Stimulated activated CD8-positive, alpha-beta memory T cell treated with anti-CD3 and anti-CD28 coated beads, Interleukin-15, amount 100 ng/mL, for 4 hours (primary cell): ENCODE measurements at places on chromosomes 16 and 17.
A peak's percentile ranks its signal among the peaks of the same experiment; 100 is the strongest.

DNA sequence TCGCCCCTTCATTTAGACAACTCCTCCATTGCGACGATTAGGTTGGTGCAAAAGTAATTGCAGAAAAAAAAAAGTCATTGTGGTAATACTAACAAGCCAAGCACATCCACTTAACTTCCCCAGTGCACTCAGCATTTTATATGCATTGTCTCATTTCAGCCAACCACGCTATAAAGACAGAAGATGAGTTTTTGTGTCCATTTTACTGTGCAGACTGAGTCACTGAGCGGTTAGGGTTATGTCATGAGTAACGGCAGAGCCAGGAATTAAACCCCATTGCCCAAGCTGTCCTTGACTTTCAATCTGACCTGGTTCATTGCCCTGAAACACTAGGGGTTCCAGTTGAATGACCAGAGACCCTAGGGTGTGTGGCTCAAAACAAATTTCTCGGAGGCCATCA, 218.7 kb downstream of the XYLT1 start:
- DNase-seq = no peak

DNA sequence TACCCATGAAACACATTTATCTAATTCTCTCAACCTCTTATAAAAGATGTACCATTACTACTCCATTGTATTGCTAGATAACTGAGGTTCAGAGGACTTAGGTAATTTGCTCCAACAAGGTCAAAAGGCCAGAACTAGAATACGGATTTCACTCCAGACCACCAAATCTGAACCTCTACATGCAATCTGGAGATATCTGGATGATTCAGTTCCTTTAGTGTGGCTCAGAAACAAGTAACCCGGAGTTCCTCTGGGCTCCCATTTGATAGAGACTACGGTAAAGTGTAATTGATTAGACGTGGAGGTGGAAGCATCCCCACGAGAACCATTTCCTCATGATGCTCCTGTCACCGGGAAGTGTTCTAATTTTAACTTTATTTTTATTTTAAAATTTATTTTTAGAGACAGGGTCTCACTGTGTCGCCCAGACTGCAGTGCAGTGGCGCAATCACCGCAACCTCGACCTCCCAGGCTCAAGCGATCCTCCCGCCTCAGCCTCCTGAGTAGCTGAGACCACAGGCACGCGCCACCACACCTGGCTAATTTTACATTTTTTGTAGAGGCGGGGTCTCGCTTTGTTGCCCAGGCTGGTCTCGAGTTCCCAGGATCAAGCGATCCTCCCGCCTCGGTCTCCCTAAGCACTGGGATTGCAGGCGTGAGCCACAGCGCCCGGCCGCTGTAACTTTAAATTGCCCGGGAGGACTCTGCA, 608 bp upstream of the COX10 start:
- no peak for DNase-seq

DNA sequence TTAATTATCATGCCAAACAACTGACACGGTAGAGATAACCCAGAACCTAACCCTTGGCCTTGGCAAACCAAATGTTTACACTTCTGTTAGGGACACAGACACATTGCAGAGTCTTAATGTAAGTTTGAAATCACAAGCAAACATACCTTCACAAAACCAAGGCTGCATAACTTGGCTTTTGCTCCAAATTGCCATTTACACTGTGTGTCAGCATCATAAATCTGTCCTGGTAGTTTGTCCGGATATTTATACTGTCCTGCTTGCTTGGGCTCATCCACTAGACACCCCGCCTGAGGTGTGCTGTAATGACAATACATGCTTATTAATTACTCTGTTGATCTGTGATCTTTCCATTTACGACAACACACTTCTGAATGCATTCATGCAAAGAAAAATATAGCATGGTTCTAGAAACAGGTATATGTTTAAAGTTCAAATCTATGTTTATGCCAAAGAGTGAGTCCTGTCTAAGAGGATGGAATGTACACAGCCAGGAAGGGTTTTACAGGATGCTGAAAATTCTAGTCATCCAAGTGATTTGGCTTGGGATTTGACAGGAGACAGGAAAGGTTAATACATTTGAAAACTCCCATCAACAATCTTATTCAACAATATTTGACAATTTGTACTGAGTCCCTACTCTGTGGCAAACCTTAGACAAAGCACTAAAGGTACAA, 81.1 kb downstream of the ADAMTS18 start:
- DNase-seq = no peak

- DNase-seq = no peak
Measured at GRCh38 chr17:50310455-50311111, 35.3 kb upstream of the XYLT2 start.

GRCh38 chr17:82117139-82118090, 19.4 kb upstream of the FASN start:
- no peak for DNase-seq

DNA sequence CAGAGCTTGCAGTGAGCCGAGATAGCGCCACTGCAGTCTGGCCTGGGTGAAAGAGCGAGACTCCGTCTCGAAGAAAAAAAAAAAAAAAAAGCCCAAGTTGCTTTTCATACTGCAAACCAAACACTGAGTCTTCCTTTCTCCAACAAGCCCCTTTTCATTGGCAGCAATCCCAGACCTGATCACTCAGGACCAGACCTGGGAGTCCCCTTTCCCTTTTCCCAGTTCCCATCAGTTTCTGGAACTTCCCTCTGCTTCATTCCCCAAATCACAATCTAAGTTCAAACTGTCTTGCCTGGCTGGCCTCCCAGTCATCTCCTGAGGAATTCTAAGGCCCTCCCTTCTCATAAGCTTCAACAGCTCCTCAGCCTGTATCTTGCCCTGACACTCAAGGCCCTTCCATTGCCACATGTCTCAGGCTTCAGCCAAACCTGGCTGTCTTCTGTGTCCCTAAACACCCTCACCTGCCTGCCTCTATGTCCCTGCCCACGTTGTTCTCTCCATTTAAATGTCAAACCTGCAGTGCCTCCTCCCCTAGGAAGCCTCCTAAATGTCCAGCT, 11.8 kb upstream of the PHF12 start:
- no peak for DNase-seq

GRCh38 chr16:528111-529011, 849 bp downstream of the CAPN15 start:
- no peak for DNase-seq

- DNase-seq = peak; percentile 51
Measured at GRCh38 chr17:45147581-45148182, 593 bp upstream of the HEXIM1 start.

GRCh38 chr17:40283662-40284061, 4.0 kb upstream of the CDC6 start:
- DNase-seq = no peak

- DNase-seq = no peak
Measured at GRCh38 chr17:73437826-73438225, 126.0 kb upstream of the CDC42EP4 start.

GRCh38 chr17:63275318-63275970, 170.7 kb downstream of the CYB561 start:
- DNase-seq = no peak

DNA sequence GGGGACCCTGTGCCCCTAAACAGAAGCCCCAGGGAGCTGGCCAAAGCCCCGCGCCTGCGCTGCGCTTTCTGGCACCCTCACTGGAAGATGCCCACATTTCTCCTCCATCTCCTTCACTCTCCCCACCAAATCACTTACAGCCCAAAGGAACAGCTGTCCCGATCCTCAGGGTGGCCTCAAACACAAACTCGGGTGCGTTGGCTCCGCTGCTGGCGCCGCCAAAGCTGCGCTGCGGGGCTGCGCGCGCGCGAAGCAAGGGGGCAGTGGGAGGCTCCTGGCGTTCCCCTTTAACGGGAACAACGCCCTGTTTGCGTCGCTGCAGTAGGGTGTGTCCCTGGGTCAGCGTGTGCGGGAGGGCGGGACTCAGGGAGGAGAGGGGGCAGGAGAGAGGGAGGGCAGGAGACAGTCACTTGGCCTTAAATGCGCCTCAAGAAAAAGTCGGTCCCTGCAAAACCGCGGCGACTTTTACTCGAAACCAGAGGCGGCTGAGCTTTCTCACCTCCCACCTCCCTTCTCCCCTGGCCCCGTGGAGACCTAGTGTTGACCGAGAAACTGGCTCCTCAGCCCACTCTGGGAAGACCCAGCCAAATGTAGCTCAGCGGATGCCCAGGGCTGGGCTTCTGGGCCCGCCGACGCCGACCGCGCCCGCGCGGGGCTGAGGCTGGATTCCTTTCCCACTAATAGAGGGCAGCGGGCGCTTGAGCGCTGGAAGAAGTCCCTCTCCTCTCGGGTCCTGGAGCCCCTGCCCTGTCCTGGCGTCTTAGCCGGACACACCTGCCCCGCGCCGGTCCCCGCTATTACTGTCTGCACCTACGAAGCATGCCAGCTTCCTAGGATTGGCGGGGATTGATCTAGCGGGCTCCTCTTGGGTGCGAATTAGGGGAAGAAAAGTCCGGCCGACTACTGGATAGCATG, 2.6 kb downstream of the PMP22 start:
- no peak for DNase-seq

DNA sequence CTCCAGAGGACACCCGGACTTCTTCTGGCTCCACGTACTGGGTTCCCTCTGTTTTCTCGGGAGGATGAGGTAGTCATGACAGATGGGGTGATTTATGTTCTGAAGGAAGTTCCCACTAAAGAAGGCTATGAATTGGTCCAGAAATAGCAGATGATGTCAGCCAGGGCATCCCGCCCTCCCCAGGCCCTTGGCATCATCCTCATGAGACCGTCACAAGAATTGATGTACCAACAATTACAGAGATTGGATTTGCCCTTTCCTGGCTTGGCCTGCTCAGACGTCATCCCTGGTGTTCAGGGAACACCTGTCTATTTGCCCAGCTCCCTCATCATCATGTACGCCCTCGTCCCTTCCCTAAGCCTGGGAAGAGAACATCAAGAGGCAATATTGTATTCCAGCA, 102.8 kb upstream of the CCL1 start:
- DNase-seq = no peak

DNA sequence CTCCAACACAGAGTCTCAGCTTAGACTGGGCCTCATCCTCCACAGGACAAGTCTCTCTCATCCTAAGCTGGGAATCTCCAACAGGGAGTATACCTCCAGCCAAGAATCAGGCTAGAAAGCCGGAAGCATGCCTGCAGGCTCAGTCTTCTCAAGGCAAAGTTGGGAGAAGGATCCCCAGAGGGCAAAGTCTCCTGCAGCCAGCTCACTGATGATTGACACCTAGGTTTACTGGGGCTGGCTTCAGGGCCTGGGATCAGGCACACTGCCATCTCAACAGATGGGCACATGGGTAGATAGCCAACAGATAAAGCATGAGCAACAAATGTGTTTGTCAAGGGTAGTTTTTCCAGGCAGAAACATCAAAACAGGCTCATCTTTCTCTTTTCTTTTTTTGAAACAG, 56.1 kb upstream of the TOX3 start:
- no peak for DNase-seq
